Head of caudate nucleus (tissue), 42 donors: ENCODE measurements at places on chromosomes 5 and 9.

GRCh38 chr9:113488071-113488470 lies 24.5 kb downstream of the RGS3 start:
- DNase-seq, result no peak

GRCh38 chr5:82044010-82044409 lies 72.2 kb downstream of the ATG10 start:
- no peak for DNase-seq

DNA sequence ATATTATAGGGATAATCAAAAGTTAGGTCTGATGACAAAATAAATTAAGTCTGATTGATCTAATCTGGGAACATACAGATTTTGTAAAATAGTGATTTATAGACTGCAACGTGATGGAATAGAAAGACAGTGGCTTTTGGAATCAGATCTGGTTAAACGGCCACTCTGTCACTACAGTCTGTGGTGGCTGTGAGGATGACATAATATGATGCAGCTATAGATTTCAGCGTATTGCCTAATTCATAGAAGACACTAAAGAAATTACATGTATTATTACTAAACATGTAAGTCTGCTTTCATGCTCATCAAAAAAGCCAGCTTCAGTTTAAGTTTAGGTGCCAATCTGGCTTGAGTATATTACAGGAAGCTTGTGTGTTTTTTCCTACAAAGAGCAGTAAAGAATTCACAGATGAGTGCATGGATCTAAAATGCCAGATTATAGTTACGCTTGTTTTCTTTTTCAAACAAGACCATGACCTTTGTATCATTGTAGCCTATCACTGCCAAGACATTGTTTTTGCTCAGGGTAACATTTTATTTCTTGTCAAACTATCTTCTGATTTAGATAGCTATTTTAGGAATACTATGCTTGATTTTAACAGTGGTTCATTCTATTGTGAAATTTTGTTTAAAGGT lies 25.7 kb downstream of the CPEB4 start:
- DNase-seq, result no peak

- DNase-seq, result no peak
Measured at GRCh38 chr5:54996466-54996865, 11.1 kb upstream of the ESM1 start.

- no peak for DNase-seq
Measured at GRCh38 chr5:95697781-95698681, 15.2 kb upstream of the SPATA9 start.

GRCh38 chr5:13331585-13331984 lies 612.9 kb downstream of the DNAH5 start:
- DNase-seq, result no peak

- DNase-seq, result no peak
Measured at GRCh38 chr9:72154468-72155285, 5.4 kb downstream of the GDA start.

GRCh38 chr9:87531370-87532295 lies 34.0 kb downstream of the DAPK1 start:
- DNase-seq, result no peak

GRCh38 chr5:72612810-72613209 lies 105.6 kb upstream of the ZNF366 start:
- DNase-seq, result no peak

DNA sequence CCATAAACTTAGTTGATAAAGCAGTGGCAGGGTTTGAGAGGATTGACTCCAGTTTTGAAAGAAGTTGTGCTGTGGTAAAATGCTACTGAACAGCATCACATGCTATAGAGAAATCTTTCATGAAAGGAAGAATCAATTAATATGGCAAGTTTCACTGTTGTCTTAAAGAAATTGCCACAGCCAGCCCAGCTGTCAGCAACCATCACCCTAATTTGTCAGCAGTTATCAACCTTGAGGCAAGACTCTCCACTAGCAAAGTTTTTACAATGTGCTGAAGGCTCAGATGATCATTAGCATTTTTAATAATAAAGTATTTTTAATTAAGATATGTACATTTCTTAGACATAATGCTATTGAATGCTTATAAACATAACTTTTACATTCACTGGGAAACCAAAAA lies 101.0 kb upstream of the SH3GL2 start:
- no peak for DNase-seq

DNA sequence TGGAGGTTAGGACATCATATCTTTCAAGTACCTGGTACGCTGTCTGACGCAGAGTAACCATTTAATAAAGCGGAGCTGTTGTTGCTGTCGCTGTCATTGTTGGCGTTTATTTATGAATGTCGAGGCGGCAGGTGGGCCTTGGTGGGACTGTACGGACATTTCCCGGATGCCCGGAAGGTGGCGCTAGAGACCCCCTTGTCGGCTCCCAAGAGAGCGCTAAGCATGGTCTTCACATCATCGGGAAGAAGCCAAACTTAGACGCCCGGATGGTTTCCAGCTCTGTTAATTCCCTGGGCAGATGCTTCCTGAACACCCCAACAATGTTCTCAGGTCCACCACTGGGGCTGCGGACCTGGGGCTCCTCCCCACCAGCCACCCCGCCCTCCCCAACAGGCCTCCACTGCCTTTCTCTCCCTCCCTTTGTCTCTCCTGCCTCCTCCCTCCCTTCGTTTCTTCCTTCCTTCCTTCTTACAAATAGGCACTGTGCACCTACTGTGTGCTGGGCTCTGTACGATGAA lies 54.1 kb downstream of the DUSP1 start:
- DNase-seq, result peak; percentile 83

GRCh38 chr9:31347082-31347617 lies 1037.3 kb upstream of the ACO1 start:
- DNase-seq, result no peak

GRCh38 chr9:78566948-78567675 lies 270.2 kb downstream of the PSAT1 start:
- DNase-seq, result no peak

GRCh38 chr5:154844809-154845208 lies 5.6 kb downstream of the FAXDC2 start:
- no peak for DNase-seq

- DNase-seq, result no peak
Measured at GRCh38 chr5:37568893-37569292, 189.8 kb downstream of the WDR70 start.

DNA sequence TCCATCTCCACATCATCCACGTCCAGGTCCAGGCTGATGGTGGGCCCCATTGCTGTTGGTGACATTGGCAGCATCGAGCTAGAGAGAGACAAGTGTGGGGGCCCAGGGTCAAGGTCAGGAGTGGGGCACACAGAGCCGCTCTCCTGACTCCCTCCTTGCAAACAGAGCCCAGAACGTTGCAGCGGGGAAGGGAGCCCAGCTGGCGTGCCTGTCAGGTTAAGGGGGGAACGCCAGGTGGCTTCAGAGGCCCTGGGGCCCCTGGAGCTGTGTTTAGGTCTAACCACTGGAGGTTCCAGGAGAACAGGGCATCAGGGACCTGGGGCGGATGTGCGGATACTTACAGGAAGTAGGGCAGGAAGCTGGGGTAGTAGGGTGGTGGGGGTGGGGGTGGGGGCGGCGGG lies 7.5 kb downstream of the RNF44 start:
- DNase-seq, result no peak

DNA sequence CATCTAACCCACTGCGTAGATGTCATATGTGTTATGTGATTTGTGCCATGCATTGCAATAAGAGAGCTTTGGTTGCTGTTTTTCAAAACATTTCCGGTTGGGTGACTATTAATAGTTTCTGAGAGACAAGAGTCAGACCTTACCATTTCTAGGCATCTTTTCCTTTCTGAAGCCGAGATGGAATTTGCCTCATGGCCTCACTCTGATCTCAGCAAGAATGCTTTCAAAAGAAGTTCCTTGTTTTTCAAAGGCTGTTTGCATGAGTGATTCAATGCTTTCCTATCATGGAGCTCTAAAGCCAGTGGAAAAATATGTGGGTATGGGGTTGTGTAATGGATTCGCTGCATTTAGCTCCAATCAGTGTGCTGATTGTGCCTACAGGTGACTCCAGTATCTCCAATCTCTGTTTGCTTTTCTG lies 203.1 kb upstream of the PPP1R2B start:
- no peak for DNase-seq

DNA sequence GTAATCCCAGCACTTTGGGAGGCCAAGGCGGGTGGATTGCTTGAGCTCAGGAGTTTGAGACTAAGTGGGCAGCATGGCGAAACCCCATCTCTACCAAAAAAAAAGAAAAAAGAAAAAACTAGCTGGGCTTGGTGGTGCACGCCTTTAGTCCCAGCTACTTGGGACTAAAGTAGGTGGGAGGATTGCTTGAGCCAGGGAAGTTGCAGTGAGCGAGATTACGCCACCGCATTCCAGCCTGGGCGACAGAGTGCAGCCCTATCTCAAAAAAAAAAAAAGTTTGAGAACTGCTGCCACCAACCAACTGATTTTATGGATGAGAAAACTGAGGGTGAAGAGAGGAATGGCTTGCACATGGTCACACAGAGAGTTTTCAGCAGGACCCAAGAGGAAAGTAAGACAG lies 175.1 kb downstream of the DOCK8 start:
- DNase-seq, result no peak

DNA sequence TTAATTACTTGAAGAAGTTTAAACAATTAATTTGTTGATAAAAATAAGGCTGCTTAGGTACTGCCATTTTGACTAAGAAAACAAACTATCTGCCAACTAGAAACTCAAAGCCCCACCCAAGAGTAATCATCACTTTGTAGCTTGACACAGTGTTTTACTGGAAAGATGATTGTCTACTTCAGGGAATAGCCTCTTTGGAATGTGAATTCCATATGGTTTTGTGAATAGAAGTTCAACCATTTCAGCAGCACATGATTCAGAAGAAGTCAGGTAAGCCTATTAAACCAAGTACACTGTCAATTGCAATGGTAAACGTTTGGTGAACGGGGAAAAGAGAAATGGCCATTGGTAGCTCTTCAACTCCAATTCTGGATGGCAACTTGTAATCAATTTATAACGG lies 55.2 kb downstream of the PLK2 start:
- no peak for DNase-seq

GRCh38 chr5:168217497-168217896 lies 73.9 kb upstream of the WWC1 start:
- no peak for DNase-seq

- no peak for DNase-seq
Measured at GRCh38 chr9:134128727-134129679, 6.9 kb upstream of the WDR5 start.

- DNase-seq, result no peak
Measured at GRCh38 chr9:36665921-36666431, 93.3 kb downstream of the MELK start.

DNA sequence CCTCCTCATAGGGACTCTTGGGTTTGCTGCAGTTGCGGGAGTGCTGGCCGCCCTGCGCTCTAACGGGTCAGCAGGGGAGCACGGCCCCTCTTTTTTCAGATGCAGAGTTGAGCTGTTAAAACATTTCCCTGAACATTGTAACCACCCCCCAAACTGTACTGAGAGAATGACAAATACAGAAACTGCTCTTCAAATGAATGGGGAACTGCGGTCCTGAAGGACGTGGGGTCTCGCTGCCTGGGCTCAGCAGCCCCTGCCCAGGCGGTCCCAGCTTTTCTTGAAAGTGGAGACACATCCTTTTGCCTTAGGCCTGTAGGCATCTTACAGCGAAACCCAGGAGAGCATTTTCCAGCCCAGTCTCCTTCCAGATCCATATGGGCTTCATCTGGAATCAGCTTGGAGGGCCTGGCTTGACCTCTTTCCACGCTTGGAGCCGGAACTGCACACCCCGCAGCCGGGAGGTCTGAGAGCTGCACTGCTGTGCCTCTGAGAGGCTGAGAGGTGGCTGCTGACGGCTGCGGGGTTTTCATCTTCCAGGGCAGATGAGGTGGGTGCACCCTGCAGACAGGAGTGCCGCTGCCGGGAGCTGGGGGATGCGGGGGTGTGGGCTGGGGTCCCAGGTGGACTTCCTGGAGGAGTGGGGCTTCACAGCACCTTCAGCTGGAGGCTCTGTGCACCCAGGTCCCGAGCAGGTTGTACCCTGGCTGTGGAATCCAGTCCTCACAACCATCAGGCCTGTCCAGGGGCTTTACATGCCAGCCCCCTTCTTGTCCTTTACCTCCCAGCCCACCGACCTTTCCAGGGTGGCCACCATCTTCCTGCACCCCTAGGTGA lies 1.2 kb upstream of the AGPAT2 start:
- no peak for DNase-seq

- no peak for DNase-seq
Measured at GRCh38 chr9:135002802-135003201, 84.7 kb upstream of the OLFM1 start.

DNA sequence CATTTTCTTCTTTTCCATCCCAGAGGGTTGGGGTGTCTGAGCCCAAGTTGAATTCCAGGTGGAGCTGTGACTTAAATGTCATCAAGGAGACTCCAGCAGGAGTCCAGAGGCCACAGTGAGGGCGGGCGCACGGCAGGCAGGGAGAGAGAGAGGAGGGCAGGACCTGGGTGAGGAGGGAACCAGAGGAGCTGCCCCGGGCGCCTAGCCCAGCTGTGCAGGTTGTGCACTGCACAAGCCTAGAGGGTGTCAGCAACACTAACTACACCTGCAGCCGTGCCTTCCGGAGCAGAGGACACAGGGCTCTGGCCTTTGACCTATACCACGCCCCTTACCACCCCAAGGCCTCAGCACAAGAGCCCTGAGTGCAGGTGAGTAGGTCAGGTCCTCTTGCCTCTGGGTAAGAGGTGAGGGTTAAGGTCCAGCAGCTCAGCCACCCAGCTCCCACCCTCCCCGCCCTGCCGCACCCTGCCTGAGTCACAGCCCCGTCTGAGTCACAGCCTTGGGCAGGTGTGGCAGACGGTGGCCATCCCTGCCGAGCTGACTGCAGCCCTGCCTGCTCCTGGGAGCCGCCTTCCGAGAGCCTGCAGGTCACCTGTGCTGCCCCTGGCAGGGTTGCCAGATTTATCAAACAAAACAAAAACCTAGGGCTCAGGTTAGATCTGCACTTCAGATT lies 6.4 kb upstream of the AGPAT2 start:
- DNase-seq, result no peak

GRCh38 chr5:170251462-170251861 lies 18.7 kb downstream of the C5orf58 start:
- DNase-seq, result no peak

DNA sequence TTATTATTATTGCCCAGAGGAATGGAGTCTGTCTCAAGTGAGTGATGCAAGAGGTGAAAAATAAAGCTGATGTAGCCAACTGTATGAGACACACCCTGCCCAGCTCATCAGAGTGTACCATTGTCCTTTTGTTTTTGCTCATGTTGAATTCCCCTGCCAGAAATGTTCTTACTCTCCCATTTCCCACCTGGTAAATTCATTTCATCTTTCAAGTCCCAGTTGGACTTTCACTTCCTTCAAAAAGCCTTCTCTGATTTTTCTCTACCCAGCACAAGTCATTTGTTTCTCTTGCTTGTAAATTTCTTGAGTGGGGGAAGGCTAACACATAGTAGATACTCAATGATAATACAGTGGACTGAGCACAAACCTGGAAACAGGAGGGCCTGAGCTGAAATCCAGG lies 394.5 kb upstream of the ZNF462 start:
- DNase-seq, result no peak

- DNase-seq, result no peak
Measured at GRCh38 chr9:21872696-21873095, 70.3 kb downstream of the MTAP start.
